AG10803 (cell line): ENCODE measurements at places on chromosomes 1 and 21.
A peak's percentile ranks its signal among the peaks of the same experiment; 100 is the strongest.

DNA sequence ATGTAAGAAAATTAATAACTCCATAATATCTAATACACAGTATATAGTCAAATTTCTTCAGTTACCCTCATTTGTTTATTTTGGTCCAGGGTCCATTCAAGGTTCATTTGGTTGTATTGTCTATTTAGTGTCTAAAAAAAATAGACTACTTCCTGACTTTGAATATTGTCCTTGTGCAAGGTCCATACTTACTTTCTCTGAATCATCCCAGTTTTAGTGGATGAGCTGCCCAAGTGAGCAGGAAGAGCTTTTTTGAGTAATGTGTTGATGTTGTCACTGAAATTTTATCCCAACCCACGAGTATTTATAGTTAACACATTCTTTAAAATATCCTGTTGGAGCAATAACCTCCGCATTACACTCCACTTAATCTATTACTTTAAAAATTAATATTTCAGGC is 45.6 kb upstream of the FASLG start:
- DNase-seq: peak; percentile 17

DNA sequence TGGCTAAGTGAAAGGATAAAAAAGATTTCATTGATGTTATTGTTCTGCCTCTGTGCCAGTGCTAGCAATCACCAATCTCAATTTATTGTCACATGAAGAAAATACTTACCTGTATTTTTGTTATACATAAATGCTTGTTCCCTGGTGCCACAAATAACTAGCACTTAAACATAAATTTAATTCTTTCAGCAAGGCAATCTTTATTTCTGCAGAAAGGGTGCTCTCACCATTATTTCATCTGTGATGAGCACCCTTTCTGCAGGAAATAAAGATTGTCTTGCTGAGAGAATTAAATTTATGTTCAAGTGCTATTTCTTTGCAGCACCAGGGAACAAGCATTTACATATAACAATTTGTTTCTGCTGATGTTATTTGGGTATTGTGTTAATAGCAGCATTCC is 87.2 kb downstream of the DIRAS3 start:
- no peak for DNase-seq

DNA sequence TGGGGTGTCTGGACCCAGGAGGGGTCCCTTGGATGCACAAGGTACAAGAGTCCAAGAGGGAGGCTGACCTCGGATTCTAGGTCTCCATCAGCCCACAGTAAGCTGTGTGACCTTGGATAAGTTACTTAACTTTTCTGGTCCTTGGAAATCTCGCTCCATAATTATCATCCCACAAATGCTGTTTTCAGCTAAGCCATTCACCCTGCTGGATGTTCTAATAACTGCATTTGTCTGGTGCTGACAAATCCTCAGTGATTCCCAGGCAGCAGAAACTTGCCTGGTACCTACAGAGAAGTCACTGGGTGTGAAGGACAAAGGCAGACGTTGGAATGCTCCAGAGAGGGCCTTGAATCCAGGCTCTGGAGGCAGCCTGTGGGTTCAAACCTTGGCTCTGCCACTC is 89.7 kb downstream of the IGSF21 start:
- DNase-seq: no peak

DNA sequence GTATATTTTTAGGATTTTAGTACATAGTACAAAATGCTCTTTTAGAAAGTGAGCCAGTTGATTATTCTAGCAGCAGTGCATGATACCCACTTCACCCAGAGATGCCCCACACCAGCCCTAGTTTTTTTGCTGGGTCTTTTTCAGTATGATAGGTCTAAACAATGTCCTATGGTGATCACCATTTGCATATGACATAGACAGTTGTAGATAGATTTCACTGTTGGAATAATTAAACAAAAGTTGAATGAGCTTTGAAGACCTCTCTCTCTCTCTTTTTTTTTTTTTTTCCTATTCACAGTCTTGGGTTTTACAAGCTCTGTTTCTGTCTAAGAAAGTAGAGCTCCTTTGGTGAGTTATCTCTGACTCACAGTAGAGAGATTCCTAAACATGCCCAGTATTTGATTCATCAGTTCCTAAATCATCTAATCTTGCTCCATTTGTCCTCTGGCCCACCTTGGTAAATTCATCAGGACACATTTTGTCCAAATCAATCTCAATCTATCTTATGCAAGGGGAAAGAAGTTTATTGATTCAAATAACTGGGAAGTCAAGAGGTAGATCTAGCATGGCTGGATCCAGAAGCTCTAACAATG is 44.7 kb upstream of the VAV3 start:
- peak; percentile 42 for DNase-seq

- no peak for DNase-seq
Observed at GRCh38 chr1:212477680-212478466, 45.2 kb downstream of the NENF start.

DNA sequence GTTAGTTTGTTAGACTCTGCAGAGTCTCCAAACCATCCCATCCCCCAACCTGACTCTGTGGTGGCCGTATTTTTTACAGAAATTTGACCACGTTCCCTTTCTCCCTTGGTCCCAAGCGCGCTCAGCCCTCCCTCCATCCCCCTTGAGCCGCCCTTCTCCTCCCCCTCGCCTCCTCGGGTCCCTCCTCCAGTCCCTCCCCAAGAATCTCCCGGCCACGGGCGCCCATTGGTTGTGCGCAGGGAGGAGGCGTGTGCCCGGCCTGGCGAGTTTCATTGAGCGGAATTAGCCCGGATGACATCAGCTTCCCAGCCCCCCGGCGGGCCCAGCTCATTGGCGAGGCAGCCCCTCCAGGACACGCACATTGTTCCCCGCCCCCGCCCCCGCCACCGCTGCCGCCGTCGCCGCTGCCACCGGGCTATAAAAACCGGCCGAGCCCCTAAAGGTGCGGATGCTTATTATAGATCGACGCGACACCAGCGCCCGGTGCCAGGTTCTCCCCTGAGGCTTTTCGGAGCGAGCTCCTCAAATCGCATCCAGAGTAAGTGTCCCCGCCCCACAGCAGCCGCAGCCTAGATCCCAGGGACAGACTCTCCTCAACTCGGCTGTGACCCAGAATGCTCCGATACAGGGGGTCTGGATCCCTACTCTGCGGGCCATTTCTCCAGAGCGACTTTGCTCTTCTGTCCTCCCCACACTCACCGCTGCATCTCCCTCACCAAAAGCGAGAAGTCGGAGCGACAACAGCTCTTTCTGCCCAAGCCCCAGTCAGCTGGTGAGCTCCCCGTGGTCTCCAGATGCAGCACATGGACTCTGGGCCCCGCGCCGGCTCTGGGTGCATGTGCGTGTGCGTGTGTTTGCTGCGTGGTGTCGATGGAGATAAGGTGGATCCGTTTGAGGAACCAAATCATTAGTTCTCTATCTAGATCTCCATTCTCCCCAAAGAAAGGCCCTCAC is at the start of gene OLIG2:
OLIG2 (plus strand) TSS at position 447 of the 954 bp plus-strand sequence. CDS start 928 bp downstream, outside the sequence.
- no peak for DNase-seq

GRCh38 chr1:6278263-6278662 is 17.4 kb upstream of the GPR153 start:
- DNase-seq: no peak

GRCh38 chr21:42228709-42229220 is 9.8 kb downstream of the ABCG1 start:
- no peak for DNase-seq

- DNase-seq: no peak
Observed at GRCh38 chr21:45447821-45448220, 42.9 kb downstream of the COL18A1 start.

DNA sequence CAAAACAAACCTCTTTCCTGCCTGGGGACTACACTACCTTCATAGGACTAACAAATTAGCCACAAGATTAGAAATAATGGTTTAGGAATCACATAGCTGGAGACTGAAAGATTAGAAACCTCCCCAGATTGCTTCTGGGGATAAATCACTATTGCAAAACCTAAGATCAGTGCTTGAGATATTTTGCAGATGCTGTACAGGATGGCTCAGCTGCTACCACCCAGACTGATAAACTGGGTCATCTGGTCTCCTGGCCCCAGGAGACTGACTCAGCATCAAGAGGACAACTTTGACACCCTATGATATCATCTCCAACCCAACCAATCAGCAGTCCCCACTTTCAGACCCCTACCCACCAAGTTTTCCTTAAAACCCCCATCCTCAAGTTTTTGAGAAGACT is 137.0 kb downstream of the LRRC53 start:
- no peak for DNase-seq

DNA sequence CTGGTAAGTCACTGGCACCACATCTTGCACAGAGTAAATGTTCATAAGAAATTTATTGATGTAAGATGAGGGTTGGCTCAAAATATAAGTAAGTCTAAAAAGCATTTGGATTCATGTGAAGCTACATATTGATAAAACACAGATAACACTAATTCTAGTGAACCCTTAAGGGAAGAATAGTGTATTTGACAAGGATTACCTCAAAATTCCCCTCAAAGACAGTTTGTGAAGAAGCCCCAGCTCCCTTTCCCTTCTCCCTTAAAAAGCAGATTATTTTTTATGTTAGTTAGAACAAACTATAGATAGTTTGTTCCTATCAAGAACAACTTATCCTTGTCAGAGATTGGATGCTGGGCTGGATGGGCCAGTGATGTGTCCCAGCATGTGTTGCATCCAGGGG is 10.7 kb downstream of the FGGY start:
- DNase-seq: no peak

- DNase-seq: no peak
Observed at GRCh38 chr1:21034725-21035628, 141.7 kb downstream of the EIF4G3 start.

DNA sequence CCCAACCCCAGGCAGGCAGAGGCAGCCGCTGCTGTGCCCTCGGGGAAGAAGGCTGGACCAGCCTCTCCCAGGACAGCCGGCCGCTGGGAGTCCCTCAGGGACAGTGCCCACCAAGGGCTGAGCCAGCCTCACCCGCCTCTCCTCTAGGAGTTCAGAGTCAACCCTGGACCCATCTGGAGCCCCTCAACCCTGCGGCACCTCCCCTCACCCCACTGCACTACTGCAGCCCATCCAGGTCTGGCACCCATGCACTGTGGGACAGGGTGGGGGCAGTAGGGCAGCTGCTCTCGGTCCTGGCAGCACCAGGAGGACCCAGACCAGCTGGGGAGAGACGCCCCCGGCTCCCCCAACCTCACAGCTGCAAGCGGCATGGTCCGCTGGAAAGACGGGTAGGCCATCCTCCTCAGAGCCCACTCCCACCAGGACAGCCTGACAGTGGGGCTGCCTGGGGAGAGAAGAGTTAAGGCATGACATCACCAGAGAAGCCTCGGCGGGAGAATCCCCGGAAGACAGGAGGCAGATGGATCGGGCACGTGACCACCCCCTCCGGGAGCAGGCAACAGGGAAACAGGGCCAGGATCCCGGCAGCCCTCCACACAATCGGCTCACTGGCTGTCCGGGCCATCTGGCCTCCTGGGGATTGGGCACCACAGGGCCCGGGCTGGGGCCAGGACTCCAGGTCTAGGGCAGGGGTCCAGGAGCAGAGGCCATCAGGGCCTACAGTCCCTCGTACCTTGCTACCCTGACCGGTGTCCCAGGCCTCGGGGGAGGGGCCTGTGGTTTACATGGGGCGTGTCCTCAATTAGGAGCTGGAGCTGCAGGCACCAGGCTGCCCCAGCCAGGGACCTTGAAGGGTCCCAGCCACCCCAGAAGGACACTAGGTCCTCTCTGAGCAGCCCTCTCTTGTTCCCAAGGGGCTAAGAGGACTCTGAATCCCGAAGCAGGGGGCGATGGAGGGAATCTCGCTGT is 3.1 kb downstream of the ACAP3 start:
- DNase-seq: peak; percentile 73

DNA sequence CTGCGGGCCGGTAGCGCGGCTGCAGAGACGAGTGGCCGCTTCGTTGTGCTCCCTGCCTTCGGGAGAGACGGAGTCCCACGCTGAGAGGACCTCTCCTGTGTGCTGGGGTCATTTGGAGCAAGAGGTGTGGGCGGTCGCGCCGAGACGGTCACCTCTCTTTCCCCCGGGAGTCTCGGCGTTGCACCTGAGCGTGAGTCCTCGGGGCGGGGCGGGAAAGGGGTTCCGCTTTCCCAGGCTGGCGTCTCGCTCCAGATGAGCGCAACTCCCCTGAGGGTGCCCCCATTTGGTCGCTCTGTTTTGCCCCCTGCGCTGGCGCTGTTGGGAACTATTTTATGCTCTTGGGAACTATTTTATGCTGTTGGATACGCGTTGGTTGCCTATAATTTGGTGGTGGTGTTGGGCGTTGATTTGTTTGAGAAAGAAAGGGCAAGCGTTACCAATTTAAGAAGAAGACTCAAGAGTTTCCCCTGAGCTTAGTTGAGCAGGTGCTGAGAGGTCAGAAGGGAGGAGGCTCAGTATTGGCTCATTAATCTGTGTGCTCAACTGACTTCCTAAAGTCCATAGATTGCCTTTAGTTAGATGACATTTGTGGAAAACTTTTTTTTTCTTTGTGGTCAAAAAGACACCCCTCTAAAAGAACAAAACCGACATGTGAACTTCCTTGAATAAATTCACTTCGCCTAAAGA is 683 bp downstream of the LRRC8B start:
- no peak for DNase-seq

- DNase-seq: no peak
Observed at GRCh38 chr1:29825274-29825940, 589.1 kb downstream of the PTPRU start.

GRCh38 chr1:221849897-221850296 is 108.0 kb upstream of the DUSP10 start:
- DNase-seq: no peak

DNA sequence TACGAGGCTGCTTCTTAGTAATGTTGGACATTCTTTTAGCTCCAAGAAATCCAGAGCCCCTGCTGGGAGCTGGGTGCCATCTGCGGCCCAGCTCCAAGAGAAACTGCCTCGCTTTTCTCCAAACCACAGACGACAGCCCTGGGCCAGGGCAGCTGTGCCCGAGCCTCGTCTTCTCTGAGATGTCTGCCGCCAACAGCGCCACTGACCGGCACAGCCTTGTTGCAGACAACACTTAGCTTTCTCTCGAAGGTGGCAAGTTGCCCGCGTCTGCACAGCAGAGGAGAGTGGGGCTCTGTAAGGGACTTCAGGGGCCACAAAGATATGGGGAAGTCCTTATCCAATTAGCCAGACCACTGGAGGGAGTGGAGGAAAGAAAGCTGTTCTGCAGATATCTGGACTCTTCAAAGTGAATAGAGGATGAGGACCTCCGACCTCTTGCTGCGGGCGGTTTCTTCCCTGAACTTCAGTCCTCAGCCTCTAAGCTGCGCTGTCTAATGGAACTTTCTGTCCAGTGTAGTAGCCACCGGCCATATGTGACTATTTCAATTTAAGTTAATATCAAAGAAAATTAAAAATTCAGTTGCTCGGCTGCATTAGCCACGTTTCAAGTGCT is 63.9 kb upstream of the DISP3 start:
- DNase-seq: no peak

GRCh38 chr1:35564884-35565741 is 7.5 kb downstream of the NCDN start:
- DNase-seq: no peak

DNA sequence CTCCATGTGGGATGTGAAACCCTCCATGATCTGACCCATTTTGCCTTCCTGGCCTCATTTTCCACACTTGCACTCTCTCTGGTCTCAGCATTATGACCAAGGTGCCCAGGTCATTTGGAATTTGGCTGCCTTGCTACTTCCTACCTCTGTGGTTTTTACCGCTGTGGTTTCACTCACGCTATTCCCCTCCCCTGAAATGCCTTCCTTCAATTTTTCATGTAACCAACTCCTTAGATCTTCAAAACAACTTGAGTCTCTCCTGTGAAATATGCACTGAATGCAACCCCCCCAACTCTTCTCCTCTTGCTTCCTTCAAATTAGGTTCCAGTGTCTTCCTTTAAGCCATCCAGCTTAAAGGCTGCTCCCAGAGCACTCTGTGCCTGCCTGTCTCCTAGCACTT is 50.1 kb downstream of the PHC2 start:
- no peak for DNase-seq

GRCh38 chr1:154859786-154860155 is 10.3 kb downstream of the KCNN3 start:
- no peak for DNase-seq

- no peak for DNase-seq
Observed at GRCh38 chr1:169768161-169768560, 26.5 kb downstream of the METTL18 start.
